Activated CD4-positive, alpha-beta T cell treated with anti-CD3 and anti-CD28 coated beads, Interleukin-2, amount 50 U/mL, for 24 hours (primary cell): ENCODE measurements at places on chromosomes 5 and 9.
A peak's percentile ranks its signal among the peaks of the same experiment; 100 is the strongest.

GRCh38 chr5:126568206-126568755 lies 26.7 kb downstream of the ALDH7A1 start:
- no peak for DNase-seq

GRCh38 chr9:28539434-28540070 lies 966.3 kb upstream of the C9orf72 start:
- DNase-seq = no peak

DNA sequence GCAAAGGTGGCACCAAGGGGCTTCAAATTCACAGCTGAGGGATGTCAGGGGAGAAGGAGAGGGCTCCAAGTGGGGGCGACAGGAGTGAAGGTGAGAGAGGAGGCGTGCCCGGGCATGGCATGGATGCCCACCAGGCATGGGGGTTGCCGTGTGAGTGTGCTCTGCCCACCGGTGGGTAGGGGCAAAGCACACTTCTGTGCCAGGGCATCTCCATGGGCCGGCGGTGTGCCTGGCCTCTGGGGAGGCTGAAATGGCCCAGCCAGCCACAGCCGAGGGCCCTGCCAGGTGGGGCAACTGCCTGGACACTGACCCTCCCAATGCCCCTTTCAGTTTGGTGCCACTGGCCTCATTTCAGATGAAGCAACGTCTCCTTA lies 14.0 kb upstream of the RNU6ATAC start:
- no peak for DNase-seq

DNA sequence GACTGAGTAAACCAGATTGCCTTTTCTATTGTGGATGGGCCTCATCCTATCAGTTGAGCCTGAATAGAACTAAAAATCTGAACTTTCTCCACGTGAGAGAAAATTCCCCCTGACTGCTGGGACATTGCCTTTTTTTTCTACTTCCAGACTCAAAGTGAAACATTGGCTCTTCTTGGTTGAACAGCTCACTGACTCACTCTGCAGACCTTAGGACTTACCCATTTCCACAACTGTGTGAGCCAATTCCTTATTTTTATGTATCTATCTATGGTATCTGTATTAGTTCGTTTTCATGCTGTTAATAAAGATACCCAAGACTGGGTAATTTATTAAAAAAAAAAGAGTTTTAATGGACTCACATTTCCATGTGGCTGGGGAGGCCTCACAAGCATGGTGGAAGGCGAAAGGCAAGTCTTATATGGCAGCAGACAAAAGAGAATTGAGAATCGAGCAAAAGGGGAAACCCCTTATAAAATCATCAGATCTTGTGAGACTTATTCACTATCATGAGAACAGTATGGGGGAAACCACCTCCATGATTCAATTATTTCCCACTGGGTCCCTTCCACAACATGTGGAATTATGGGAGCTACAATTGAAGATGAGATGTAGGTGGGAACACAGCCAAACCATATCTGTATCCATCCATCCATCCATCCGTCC lies 306.7 kb upstream of the SLC24A2 start:
- DNase-seq = no peak

DNA sequence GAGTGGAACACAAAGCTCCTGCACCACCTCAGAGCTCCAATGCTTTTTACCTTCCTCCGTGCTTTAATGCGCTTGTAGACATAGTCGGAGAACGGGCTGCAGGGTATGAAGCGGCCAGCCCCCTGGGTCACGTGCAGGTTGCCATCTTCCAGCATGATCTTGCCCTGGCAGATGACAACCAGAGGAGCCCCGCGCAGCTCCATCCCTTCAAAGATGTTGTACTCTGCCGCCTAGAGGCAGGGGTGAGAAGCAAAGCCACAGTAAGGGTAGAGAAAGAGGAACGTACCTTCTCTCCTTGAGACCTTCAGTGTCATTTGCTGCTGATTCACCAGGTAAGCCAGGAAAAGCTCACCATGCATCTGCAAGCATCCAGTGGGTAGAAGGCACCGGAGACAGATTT lies 112.3 kb downstream of the DPYSL3 start:
- DNase-seq = no peak

DNA sequence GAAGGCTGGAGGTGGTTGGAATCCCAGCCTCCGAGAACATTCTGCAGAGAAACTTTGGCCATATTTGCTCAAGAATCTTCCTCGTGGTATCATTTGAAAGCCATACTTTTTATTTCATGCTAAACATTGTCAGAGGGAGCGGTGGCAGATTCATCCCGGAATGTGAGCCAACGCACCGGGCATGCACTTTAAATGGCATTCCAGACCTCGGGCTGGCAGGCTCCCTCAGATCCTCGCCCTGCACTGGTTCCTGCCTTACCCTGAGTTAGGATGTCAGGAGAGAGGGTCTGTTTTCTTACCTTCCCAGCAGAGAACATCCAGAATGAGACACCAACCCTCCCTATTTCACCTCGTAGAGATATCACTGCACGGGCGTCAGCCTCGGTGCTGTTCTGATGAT lies 33.8 kb downstream of the GDNF start:
- no peak for DNase-seq

- DNase-seq = no peak
Measured at GRCh38 chr9:27408482-27408881, 111.5 kb upstream of the EQTN start.

GRCh38 chr5:134466241-134467069 lies 54.8 kb upstream of the CDKN2AIPNL start:
- peak; percentile 25 for DNase-seq

- no peak for DNase-seq
Measured at GRCh38 chr9:126915281-126915816, 767 bp downstream of the RALGPS1 start.

- no peak for DNase-seq
Measured at GRCh38 chr5:127936439-127936972, 147.1 kb upstream of the SLC12A2 start.
